ENCODE measurements at places on chromosomes 7 and 10. TPM values are rescaled to one million over a fixed set of nuclear protein-coding genes. Genes with fewer than 3 reads are reported as not detected.

DNA sequence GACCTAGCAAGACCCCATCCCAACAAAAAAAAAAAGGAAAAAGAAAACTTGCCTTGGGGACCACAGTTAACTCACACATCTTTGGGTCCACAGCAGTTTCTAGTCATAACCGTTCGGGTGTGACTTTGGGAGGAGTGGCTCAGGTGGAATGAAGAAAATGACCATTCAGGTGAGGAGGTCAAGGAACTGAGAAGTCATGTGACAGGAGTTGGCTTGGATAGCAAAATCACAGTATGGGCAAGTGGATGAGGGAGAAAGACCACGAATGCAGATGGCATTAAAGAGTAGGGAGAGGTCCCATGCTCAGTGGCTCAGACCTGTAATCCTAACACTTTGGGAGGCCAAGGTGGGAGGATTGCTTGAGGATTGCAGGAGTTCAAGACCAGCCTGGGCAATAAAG is 17.1 kb upstream of the CNOT4 start:
- DNase-seq = no peak

- DNase-seq = no peak
Observed at GRCh38 chr7:20417260-20417659, 86.6 kb downstream of the ITGB8 start.

The GJD4 gene
- total RNA-seq = not detected

- DNase-seq = no peak
Observed at GRCh38 chr10:132606536-132607316, 69.1 kb downstream of the INPP5A start.

The ADK gene
- 105 TPM for total RNA-seq

The DRGX gene
- total RNA-seq = not detected

DNA sequence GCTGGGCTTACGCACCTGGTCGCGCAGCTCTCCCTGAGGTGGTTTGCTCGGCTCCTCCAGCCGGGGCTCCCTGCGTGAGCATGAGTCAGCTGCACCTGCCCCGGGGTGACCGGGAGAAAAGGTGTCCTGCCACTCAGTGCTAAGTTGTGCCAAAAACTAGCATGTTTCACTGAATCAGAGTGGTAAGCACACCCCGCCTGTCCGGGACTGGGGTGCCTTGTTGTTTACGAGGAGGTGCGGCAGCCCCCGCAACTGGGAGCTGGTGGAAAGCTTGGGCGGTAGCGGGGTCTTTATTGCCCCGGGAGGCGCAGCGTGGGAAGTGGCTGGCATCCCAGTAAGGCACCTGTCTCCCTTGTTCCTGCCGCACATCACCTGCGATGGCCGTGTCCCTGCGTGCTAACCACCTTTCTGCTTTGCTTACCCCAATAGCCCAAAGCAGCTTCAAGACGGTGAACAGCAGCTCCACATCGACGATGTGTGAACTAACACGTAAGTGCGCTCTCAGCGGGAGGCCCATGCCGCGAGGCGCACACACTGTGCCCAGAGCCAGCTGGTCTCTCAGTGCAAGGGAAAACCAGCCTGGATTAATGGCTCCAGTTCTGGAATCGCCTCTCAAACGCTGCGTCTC is 506.6 kb upstream of the FOXK1 start:
- no peak for DNase-seq

The SUN3 gene
- total RNA-seq = not detected

GRCh38 chr10:71542478-71542877 is 145.8 kb downstream of the CDH23 start:
- DNase-seq = no peak

DNA sequence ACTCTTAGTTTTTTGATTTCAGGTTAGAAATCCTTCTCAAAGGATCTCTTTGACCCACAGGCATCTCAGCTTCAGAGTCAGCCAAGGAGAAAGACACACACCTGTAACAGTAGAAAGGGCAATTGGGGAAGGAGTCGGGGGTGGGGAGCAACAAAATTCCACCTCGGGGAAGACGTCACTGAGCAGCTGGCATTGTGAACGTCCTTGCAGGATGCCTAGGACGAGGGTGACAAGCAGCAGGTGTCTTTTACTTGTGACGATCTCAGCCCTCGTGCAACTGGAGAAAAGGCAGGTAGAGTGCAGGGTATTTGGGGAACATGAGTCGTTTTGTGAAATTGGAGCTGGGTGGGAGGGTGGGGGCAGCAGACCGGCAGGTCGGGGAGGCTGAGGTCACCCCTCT is 627.0 kb downstream of the ACTR3B start:
- no peak for DNase-seq

DNA sequence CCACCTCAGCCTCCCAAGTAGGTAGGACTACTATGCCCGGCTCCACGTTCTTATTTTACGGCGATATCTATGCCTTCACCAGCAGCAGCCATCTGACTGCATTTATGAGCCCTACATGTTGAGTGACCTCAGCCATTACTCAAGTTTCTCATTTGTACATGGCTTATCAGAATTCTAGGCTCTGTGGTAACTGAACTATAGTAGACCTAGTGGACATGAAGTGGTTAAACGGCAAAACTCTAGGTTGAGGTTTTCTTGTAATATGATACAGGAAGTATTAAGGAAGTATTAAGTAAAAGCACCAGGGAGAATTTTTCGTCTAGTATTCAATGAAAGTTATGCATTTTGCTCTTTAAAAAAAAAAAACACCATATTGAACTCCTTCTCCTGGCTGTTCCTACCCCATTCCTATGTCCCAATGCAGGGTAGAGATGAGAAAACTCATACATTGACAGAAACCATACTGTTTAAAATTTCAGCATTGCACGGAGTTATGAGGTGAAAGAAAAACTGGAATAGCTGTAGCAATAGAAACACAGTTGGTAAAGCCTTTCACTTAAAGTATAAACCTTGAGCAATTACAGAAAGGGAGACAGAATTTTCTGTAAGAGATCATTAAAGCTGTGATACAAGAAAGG is 39.8 kb upstream of the EPC1 start:
- DNase-seq = no peak

The SP8 gene
- total RNA-seq = 13.2 TPM

The DIP2C gene
- 11.4 TPM for total RNA-seq

The TECPR1 gene
- 19.0 TPM for total RNA-seq

DNA sequence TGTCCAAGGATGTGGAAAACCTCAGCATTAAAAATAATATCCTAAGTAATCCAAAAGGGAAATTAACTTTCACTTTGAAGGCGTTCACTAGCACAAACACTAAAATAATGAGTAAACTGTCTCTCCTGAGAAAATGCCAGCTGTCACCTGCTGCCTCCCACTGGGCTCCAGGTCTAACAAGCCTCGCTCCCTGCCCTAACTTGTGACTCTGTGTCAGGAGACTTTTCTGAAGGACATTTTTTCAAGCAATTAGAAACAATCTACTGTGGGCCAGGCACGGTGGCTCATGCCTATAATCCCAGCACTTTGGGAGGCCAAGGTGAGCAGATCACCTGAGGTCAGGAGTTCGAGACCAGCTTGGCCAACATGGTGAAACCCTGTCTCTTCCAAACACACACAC is 72.8 kb upstream of the GLCCI1 start:
- DNase-seq = no peak

All from Caco-2 (cell line).